ENCODE measurements at places on chromosomes 12 and 14.

GRCh38 chr14:35243956-35244355, 48.2 kb upstream of the PSMA6 start:
- no peak for DNase-seq

DNA sequence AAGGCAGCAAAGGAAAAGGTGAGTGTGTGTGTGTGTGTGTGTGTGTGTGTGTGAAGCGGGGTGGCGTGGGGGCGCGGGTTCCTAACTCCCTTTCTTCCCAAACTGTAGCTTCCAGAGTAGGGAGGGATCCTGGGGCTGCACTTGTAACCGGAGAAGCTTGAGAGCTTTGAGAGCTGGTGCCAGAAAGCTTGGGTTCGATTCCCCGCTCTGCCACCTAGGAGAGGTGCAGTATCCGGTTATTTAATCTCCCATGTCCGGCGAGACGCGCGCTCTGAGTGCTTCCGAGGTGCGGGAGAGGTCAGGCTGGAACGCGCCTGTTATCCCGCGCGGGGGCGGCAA, 7.2 kb upstream of the RACGAP1 start:
- no peak for DNase-seq

DNA sequence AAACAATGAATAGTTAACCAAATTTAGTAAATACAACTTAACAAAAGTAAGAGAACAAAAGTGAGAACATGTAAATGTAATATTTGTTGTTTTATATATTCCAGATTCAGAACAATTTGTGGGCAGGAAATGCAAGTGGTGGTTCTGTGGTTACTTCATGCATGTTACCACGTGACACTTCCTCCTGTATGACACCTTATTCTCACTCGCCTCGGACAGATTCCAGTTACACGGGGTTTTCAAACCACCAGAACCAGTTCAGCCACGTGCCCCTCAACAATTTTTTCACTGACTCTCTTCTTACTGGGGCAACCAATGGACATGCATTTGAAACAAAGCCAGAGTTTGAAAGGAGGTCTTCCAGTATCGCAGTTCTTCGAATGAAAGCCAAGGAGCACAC, 21.0 kb downstream of the ALX1 start:
- no peak for DNase-seq

- DNase-seq, result no peak
Measured at GRCh38 chr14:49853572-49854375, 1.2 kb upstream of the NEMF start.

DNA sequence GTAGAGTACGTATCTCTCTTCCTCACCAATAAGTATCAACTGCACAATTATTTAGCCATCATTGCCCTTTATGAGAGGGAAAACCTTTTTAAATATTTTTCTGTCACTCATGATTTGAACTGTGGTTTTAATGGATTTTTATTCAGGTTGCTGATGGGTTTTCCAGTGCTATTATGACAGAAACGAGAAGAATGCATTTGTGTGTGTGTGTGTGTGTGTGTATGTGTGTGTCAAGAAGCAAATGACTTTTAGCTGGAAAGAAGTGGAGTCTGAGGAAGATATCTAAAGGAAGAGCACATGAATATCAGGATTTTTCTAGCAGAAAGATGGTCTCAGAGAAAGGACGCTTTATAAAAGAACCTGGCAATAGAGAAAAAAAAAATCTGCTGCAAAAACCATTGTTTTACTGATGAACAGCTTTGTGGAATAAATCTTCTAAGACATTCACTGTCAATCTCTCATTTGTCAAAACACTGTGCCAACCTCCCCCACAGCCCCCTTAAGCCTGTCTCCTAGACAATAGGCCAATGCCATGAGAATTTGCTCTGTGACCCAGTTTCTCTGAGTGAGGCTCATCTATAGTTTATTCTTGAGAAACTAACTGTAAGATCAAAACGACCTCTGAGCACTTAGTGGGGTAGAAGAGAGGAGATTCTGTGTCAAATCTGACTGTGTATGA, 417.7 kb downstream of the FLRT2 start:
- no peak for DNase-seq

- no peak for DNase-seq
Measured at GRCh38 chr12:92223481-92223880, 77.8 kb upstream of the BTG1 start.

- DNase-seq, result no peak
Measured at GRCh38 chr14:67644428-67644827, 24.7 kb downstream of the ARG2 start.

DNA sequence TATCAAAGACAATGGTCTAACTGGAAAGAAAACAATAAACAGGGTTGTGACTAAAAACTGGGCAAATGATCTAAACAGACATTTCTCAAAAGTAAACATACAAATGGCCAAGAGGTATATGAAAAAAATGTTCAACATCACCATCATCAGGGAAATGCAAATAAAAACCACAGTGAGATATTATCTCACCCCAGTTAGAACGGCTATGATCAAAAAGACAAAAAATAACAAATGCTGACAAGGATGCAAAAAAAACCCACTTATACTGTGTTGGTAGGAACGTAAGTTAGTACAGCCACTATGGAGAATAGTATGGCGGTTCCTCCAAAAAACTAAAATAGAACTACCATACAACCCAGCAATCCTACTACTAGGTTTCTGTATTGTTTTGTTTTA, 470.1 kb downstream of the RGS6 start:
- DNase-seq, result no peak

- no peak for DNase-seq
Measured at GRCh38 chr12:7485095-7485494, 18.5 kb downstream of the CD163 start.

GRCh38 chr12:27303139-27304111, 29.2 kb upstream of the BMAL2 start:
- peak; percentile 90 for DNase-seq

DNA sequence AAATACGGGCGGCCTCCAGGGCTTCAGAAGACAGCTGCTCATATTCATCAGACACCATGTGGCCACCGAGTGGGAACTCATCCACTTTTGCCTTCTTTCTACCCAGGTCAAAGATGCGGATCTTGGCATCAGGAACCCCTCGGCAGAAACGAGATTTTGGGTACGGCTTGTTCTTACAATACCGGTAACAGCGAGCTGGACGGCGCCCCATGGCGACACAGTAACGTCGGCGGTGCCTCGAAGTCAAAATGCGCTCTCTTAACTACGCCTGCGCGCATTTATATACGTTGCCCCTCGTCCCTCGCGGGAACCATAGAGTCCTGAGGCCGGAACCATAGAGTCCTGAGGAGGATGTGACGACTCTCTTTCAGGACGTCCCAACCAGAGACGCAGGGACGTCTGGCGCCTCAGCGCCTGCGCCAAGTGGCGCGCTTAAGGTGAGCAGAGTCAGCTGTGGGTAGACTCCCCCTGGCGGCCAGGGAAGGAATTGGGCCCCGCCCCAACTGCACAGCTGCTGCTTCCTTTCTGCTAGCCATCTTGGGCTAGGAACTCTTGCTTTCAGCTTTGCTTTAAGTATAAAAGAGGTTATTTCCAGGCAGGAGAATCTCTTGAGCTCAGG, at the start of gene RPL10L:
TSS of gene RPL10L (minus strand) at position 256 of the 619 bp plus-strand sequence. CDS start at position 211, 45 bp downstream.
- DNase-seq, result peak; percentile 90

DNA sequence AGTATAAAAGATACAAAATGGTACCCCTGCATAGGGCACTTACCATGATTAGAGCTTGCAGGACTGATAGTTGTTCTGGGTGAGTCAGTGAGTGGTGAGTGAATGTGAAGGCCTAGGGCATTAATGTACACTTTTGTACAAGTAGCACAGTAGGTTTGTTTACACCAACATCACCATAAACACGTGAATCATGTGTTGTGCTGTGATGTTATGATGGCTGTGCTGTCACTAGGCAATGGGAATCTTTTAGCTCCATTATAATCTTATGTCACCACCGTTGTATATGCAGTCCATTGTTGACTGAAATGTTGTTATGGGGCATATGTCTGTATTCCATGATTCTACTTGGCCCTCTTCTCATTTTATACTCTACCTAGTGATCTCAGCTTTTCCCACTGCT, 11.8 kb downstream of the NUBPL start:
- DNase-seq, result no peak

- no peak for DNase-seq
Measured at GRCh38 chr14:64928239-64929013, 14.1 kb downstream of the GPX2 start.

DNA sequence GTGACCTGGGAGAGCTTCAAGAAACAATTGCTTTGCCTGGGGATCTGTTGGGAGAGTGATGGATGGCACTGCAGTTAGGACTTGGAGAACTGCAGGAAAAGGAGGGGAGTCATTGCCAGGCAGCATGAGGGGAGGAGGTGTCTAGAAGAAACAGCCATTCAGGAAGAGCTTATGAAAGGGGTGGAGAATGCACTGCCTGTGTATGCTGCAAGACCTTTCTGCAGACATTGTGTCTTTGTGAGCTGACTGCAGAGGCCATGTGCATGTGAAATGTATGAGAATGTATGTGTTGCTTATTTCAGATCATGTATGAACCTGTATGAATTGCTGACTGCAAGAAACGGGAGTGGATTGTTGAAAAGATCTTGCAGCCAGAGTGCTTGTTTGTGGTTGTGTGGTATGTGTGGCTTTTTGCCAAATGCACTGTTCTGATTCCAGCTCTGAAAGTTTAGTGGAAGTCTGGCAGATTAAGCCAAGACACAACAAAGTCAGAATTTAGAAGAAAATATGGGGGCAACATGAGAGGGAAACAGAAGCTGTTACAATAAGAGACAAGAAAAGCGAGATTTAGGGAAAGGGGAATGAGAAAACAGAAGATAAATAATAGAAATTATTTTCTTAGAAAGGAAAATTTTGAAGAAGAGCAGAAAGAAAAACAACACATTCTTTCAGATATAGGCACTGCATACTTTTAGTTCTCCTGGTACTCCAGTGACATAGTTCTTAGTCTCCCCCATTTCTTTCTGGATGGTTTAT, 9.8 kb upstream of the RIMKLB start:
- DNase-seq, result peak; percentile 32

DNA sequence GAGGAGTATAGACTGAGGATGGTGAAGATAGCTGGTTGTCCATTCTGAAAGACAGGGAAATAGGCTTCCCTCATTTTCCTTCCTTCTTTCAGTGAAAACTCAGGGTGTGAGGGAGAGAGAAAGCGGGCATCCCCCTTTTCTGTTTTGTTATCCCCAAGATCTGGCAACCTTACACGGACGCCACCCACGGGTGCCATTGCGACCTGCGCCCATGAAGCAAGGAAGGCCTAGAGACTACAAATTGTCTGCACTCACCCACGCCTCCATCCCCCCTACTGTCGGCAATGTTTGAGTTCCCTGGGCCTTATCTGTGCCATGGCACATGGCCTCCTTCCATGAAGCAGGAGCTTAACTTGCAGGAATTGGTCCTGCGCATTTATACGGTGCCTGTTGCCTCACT, 115.0 kb upstream of the IGF1 start:
- no peak for DNase-seq

- DNase-seq, result peak; percentile 96
Measured at GRCh38 chr14:35929186-35929585, 103.0 kb downstream of the BRMS1L start.

- DNase-seq, result no peak
Measured at GRCh38 chr14:96626916-96627315, 124.7 kb downstream of the PAPOLA start.

DNA sequence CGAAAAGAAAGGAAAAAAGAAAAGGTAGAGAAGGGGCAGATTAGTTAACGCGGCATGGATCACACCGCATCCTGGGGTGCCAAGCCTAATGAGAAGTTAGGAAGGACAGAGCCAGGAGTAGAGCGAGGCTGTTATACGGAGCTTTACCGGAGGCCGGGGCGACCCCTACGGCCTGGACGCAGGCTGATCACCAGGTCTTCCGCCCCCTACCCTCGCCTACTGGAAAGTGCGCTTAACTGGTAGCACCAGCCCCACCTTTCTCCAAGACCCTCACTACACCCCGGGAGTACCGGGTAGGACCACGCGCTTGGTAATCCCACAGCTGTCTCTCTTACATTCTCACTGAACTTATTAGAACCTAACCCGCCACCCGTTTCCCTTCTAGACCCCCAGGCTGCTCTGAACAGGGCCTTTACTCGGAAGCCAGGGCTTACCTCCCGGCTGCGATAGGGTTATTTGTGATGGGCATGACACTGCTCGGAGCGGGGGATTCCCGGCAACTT, 33.8 kb downstream of the WBP11 start:
- no peak for DNase-seq

- no peak for DNase-seq
Measured at GRCh38 chr12:75820848-75821578, 210.6 kb downstream of the PHLDA1 start.

DNA sequence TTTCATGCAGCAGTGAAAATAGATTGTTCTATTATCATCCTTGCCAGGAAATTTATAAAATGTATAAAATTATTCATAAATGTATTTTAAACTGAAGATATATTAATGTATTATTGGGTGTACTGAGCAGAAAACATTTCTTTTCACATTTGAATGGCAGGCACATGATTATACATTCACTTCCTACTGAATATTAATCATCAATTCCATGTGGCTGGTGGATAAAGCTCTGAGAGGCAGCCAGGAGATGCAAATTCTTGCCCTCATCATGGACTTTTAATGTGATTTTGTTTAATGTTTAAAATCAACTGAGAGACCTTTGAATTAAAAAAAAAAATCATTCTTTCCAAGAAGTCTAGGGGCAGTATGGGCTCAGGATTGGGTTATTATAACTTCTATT, 40.8 kb downstream of the ANO6 start:
- no peak for DNase-seq

DNA sequence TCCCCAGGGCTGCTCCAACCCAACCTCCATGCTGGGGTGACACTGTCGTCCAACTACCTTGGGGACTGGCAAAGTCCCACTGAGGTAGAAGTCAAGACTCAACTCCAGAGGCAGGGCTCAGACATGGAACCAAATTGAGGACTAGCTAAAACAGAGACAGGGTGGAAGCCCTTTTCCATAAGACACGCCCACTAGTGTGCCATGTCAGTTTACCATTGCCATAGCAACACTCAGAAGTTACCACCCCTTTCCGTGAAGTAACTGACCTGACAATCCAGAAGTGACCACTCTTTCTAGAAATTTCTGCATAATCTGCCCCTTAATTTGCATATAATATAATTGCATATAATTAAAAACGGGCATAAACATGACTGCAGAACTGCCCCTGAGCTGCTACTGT, 409.6 kb downstream of the MED13L start:
- DNase-seq, result no peak

DNA sequence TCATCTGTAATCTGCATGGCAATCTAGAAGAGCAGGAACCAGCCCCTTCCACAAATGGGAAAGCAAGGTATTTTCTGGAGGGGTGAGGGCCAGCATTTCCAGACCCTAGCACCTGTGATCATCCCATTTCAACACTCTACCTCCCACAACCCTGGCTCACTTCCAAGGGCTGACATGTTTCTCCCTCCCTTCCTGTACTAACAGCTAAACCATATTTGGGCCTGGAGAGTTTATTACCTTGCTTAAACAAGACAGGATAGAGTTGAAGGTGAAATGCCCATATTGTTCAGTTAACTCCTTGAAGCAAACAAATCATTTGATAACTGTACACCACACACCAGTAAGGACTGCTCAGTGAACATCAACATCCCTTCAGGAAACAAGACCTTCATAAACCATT, 158.4 kb downstream of the PPM1H start:
- DNase-seq, result no peak

- DNase-seq, result no peak
Measured at GRCh38 chr14:101129521-101130167, 226.1 kb upstream of the RTL1 start.
